Muscle of arm (tissue), 14 donors: ENCODE measurements at places on chromosomes 3 and 15.

DNA sequence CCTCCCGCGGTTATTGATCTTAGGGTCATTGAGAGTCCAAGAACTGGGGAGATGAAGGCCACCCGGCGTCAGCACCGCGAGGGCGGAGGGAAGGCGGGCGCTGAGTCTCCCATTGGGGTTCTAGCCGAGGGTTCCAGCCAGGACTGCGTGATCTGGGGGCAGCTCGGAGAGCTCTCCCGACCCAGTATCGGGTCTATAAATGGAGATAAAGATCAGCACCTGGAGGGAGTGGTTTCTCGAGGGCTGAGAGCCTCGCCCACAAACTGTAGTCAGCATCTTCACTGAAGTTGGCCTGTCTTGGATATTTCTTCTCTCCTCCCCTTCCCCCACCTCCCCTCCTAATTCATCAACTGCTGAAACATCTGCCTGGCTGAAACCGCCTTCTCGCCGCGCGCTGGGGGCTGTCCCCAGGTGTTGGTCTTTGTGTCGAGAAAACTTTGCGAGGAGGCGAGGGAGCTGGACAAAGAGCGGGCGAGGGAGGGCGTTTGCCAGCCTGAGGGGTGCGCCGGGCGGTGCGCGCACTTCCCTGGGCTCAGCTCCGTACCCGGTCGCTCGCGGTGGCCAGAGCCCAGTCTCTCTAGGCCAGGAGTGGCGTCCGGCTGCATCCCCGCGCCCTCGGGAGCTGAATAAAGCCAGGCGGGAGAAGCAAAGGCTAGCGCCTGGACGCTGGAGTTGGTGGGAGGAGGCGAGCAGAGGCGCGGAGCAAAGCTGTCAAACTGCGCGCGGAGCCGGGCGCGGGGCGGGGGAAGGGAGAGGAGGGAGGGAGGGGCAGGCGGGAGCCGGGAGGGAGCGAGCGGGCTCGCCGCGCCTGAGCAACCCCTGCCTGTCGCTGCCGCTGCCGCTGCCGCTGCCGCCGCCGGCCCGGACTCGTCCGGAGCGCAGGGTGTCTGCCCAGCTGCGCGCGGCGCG, at the start of gene ST8SIA2:
ST8SIA2 (plus strand) TSS at position 811 of the 909 bp plus-strand sequence. CDS start 184 bp downstream, outside the sequence.
- DNase-seq: peak; percentile 74

DNA sequence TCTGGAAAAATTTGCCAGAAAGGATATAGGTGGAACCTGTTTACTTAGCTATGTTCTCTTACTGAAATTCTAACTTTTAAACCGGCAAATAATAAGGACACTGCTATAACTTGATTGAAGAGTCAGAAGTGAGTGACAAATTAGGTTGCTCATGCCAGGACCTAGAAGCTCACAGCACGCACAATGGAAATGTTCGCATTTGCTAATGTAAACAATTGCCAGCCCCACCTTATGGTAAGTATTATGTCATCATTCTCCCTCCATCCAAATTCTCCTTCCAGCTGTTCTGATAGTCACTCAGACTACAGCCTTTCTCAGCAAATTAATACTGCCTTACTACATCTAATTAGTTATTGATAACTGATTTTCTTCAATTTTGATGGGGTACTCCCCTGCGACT, 4.8 kb upstream of the STXBP5L start:
- no peak for DNase-seq

DNA sequence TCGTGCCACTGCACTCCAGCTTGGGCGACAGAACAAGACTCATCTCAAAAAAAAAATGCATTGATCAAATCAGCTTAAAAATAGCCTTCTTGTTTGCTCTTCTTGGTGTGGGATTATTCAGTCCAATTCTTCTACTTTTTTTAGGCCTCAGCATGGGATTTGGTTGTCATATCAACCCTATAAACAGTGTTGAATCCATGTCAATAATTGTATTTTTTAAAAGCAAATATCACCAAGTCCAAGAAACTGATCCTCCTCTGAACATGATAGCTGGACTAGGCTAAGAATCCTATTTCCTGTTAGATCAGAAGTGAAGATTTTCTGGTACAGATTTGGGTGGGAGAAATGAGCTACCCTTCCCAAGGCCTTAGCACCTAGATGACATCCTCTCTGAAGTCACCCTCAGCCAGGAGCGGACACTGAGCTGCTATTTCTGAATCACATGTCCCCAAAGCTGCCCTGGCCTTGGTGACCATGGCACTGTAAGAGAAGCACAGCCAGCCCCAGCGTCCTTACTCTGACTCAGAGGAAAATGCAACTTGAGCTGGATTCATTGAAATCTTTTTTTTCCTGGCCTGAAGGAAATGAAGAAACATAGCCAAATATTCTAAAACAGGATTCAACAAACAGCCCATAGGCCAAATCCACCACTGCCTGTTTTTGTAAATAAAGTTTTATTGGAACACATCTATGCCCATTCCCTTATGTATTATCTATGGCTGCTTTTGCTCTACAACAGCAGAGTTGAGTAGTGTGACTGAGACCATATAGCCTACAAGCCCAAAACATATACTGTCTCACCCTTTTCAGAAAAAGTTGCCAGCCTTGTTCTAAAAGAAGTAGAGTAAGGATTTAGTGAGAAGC, 215.9 kb upstream of the CTDSPL start:
- peak; percentile 74 for DNase-seq

DNA sequence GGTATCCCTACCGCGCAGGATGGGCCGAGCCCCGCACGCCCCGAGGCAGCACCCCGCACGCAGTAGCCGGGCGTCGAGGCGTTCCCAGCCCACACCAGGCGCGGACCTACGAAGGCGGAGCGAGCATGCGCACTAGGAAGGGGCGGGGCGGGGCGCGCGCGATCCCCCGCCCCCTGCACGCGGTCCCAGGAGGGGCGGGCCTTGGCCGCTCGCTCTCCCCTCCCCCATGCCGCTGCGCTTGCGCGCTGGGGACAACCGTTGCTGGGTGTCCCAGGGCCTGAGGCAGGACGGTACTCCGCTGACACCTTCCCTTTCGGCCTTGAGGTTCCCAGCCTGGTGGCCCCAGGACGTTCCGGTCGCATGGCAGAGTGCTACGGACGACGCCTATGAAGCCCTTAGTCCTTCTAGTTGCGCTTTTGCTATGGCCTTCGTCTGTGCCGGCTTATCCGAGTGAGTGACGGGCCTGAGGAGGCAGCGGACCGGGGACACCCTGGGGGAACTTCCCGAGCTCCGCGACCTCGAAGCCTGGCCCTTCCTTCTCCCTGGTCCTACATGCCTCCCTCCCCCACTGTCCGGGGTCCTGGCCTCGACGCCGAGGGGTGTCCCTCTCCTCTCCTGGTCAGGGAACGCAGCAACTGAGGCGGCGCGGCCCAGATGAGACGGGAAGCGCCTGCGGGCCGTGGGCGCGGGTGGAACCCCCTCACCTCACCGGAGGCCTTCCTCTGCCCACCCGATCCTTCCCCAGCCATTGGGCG, at the start of gene SPESP1:
SPESP1 (plus strand) TSS at position 258 of the 755 bp plus-strand sequence; CDS start at position 387, 129 bp downstream.
- DNase-seq: peak; percentile 38

DNA sequence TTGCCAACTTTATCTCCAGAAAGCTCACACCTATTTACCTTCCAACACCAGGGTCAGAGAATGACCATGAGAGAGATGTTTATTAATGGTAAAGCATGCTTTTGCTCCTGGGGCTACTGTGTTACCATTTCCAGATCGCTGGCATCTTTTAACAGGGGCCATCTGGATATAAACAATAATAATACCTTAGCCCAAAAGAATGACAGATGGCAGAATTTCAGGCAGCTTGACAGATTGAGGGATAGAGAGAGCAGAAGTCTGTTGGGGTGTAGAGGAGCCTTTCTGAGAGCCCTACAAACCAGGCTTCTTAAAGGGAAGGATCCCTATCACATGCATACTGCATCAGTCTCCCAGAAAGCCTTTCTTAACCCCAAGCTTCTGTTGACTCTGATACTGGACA, 17.7 kb downstream of the RBP1 start:
- no peak for DNase-seq

DNA sequence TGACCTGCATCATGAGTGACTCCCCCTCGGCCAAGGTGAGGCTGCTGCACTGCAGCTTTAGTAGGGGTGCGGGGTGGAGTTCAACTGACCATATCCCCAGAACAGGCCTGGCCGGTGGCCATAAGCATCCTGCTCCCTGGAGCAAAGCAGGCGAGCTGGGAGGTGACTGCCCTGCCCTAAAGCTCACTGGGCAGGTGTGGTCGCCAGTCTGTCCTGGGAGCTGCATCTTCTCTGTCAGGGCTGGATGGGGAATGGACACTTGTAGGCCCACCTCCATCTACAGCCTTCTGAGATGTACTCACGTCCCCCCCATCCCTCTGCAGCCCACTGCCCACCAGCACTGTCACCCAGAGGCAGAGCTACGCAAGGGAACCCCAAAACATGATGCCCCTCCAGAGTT, 14.5 kb downstream of the NBEAL2 start:
- no peak for DNase-seq
